ENCODE measurements at places on chromosomes 3 and 15.

GRCh38 chr15:78676424-78677110 lies 35.6 kb upstream of the CHRNB4 start:
- no peak for DNase-seq

GRCh38 chr3:130242850-130243569 lies 102.5 kb upstream of the COL6A5 start:
- no peak for DNase-seq

- DNase-seq, result no peak
Observed at GRCh38 chr3:11250902-11251806, 21.0 kb upstream of the ATG7 start.

- DNase-seq, result no peak
Observed at GRCh38 chr15:34109797-34110663, 8.1 kb downstream of the PGBD4 start.

DNA sequence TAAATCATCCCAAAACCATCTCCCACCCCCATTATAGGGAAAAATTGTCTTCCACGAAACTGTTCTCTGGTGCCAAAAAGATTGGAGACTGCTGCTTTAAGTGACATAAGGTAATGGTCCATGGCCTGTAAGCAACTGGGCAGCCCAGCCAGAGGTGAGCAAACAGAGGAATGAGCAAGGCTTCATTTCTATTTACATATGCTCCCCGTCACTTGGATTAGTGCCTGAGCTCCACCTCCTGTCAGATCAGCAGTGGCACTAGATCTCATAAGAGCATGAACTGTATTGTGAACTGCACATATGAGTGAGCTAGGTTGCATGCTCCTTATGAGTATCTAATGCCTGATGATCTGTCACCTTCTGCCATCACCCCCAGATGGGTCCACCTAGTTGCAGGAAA lies 1159.8 kb upstream of the ALCAM start:
- no peak for DNase-seq

DNA sequence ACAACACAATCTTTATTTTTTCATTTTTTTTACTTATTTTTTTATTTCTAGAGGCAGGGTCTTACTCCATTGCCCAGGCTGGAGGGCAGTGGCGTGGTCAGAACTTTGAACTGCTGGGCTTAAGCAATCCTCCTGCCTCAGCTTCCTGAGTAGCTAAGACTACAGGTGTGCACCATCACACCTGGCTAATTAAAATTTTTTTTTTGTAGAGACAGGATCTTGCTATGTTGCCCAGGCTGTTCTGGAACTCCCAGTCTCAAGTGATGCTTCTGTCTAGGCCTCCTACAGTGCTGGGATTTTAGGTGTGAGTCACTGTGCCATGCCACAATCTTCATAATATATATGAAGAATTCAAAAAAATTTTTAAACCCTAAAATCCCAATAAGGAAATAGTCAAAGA lies 20.8 kb downstream of the HSPBAP1 start:
- DNase-seq, result no peak

DNA sequence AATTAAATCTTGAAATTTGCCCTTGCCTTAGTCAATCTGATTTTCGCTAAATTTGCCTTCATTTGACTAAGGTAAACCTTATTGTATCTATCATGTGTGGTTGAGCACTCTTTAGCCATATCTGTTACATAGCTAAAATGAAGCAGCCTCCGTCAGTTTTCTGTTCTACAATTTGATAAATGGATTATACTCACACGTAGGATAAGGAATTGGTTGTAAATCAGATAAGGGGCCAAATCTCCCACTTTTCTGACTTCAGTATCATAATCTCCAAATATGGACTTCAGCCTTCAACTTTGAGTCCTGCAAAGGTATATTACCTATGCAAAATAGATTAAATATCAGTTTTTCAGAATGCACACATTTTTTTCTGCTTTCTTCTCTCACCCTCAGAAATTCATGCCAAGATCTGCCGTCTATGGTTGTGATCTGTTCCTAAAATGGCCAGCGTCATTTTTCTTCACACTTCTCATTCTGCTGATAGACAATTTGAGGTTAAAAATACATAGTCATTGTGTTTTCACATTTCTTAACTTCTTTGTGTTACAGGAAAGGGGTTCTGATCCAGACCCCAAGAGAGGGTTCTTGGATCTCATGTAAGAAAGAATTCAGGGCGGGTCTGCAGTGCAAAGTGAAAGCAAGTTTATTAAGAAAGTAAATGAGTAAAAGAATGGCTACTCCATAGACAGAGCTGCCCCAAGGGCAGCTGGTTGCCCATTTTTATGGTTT lies 36.9 kb downstream of the RAB8B start:
- no peak for DNase-seq
